ENCODE measurements at places on chromosomes 12 and 14.

GRCh38 chr12:6115389-6115788 lies 9.1 kb downstream of the VWF start:
- no peak for DNase-seq

- no peak for DNase-seq
Measured at GRCh38 chr12:14416658-14417057, 51.2 kb downstream of the ATF7IP start.

DNA sequence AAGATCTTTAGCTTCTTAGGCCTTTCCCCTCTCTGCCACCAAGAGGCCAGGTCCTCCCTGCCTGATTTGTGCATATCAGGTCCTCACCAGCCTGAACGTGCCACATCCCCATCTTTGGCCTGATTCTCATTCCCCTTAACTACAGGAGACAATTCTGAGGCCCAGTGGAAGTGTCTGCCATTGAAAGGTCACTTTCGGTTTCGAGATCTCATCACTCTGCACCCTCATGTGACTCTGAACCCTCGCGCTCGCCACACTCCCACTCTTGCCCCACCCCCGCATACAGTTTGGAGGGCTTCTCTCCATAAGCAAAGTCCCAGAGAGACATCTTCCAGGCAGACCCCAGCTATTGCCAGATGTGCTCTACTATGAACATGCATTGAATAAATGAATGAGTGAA lies 189.0 kb downstream of the NTF3 start:
- DNase-seq, result no peak

- DNase-seq, result no peak
Measured at GRCh38 chr14:90273532-90273931, 17.2 kb downstream of the PSMC1 start.

DNA sequence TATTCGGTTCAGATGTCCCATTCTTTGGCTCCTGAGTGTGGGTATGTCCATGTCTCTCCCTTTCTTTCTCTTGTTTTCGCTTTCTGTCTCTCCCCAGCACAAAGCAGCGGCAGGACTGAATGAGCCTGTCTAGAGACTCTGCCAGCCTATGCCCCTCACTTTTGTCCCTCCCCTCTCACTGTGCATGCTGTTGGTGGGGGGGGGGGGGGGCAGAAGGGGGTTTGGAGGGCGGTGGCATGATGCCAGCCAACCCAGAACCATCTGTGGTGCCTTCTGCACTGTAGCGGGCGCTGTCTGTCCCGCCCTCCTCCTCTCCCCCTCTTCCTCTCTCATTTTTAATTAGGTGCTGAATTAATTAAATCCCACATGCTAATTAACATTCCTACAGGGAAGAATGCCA lies 17.7 kb downstream of the NGDN start:
- no peak for DNase-seq

DNA sequence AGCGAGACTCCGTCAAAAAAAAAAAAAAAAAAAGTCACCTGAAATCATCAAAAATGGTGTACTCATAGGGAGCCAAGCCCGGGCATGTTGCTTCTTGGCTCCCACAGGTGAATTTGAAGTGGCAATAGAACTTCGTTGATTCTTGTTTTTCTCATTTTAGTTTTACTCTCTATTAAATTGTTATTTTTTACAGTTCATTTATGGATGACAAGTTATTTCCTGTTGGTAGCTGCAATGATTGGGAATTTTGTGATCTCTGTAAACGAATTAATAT lies 1.3 kb downstream of the TM7SF3 start:
- DNase-seq, result no peak

GRCh38 chr14:78627114-78627513 lies 456.9 kb downstream of the NRXN3 start:
- no peak for DNase-seq

- DNase-seq, result no peak
Measured at GRCh38 chr14:75861161-75861621, 120.6 kb downstream of the TGFB3 start.

GRCh38 chr14:53354336-53354735 lies 201.2 kb upstream of the DDHD1 start:
- no peak for DNase-seq

DNA sequence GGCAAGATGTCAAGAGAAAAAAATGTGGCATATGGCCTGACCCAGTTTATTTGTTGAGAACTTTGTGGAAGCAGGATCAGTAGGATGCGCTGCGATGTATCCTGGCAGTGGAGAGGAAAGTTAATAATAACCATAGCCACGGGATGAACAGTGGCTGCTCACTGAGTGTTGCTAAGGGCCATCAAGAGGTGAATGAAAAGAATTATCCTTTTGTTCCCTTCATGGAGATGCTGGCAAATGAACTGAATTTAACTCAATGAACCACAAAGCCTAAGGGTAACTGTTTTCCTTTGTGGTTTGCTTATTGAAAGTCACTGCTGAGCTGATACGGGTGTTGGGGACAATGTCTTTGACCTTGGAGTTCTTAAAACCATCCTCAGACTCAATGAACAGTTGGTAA lies 476.5 kb downstream of the APAF1 start:
- no peak for DNase-seq

Data from epithelial cell of proximal tubule (primary cell).